ENCODE measurements at places on chromosomes 2 and 18. TPM values are rescaled to one million over a fixed set of nuclear protein-coding genes. Genes with fewer than 3 reads are reported as not detected.
A peak's percentile ranks its signal among the peaks of the same experiment; 100 is the strongest.

Gene CFC1
- not detected for total RNA-seq

Gene LRRTM1
- total RNA-seq, result 0.46 TPM

GRCh38 chr2:226554701-226555100 is 244.9 kb downstream of the IRS1 start:
- no peak for DNase-seq

Gene HSBP1L1
- total RNA-seq, result 7.0 TPM

Gene SRBD1
- total RNA-seq, result 8.1 TPM

- no peak for DNase-seq
Observed at GRCh38 chr2:29082804-29083495, 8.6 kb upstream of the PCARE start.

Gene FBLN7
- 0.34 TPM for total RNA-seq

DNA sequence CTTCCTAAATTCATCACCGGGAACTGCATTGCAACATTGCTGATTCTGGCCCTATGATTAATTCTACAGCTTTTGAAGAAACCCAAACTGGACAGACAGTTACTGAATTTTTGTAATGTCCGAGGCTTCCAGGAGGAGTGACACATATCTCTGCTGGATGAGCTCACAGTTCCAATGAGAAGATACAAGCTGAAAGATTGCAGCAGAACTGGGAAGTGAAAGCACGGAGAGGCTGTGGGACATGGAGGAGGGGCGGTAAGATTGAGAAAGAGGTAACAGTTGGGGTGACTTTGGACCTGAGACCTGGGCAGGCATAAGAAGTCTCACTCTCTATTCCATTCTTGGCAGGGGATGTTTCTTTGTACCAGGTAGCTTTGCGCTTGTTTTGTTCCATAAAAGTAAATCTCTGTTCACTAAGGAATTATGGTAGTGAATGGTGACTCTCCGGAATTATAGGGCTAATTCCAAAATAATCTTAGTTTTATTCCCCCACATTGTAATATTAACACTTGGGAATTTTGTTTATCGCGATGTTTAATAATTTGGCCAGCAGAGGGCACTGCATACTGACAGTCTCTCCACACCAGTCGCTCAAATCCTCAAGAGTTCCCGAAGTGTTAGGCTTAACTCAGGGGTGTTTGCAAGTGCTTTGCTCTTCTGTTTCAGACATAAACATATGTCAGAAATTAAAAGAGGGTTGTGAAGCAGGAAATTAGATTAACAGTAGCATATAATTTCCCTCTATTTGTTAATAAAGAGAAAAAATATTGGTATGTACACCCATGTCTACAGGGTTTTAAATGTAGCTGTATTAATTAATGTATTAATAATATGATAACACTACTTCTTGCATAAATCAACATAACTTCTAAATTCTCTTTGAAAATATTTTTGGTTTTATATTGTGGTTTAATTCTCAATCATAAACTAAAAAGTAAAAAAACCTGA is 201.4 kb downstream of the SOCS6 start:
- DNase-seq, result peak; percentile 23

GRCh38 chr2:225512469-225512868 is 113.0 kb downstream of the NYAP2 start:
- DNase-seq, result no peak
